ENCODE measurements at places on chromosomes 6 and 20.
A peak's percentile ranks its signal among the peaks of the same experiment; 100 is the strongest.

DNA sequence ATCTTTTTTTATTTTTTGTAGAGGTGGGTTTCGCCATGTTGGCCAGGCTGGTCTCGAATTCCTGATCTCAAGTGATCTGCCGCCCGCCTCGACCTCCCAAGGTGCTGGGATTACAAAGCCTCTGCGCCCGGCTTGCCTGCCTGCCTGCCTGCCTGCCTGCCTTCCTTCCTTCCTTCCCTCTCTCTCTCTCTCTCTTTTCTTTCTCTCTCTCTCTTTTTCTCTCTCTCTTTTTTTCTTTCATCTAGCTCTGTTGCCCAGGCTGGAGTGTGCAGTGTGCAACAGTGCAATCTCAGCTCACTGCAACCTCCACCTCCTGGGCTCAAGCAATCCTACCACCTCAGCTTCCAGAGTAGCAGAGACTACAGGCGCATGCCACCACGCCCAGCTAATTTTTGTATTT, 4.6 kb upstream of the ILRUN start:
- no peak for DNase-seq

DNA sequence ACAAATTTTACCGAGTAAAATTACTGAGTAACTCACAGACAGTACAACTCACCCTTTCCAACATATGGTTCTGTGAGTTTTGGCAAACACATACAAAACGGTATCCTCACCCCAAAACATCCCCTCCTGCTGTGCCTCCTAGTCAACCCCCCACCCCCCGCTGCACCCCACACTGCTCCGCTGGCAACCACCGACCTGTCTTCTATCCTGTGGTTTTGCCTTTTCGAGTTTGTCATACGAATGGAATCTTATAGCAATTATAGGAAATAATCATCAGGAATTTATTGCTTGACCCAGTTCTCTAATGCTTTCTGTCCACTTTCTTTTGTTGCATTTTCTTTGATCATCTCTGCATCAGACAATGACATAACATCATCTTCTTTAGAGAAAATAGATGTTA, 312.3 kb downstream of the KIF16B start:
- peak; percentile 24 for DNase-seq

- DNase-seq = no peak
These were observed 90.5 kb downstream of the UNC5CL start for GRCh38 chr6:40948570-40948969.

DNA sequence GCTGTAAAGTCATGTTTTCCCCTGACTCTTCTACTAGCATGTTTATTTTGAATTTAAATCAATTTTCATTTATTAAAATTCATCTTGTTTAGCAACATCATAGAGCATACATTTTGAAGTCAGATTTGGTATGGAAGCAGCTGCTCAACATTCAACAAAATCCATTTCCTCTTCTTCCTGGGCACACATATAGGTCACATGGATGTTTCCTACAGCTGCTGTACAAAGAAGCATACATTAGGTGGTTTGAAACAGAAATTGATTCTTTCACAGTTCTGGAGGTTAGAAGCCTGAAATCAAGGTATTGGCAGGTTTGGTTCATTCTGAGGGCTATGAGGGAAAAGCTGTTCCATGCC, 495.2 kb downstream of the RFPL4B start:
- no peak for DNase-seq

- no peak for DNase-seq
These were observed 55.3 kb upstream of the LY86 start for GRCh38 chr6:6533176-6533575.

- peak; percentile 77 for DNase-seq
These were observed 23.6 kb downstream of the PKHD1 start for GRCh38 chr6:52063584-52064344.

- no peak for DNase-seq
These were observed 12.2 kb downstream of the BPIFA2 start for GRCh38 chr20:33180169-33180568.

DNA sequence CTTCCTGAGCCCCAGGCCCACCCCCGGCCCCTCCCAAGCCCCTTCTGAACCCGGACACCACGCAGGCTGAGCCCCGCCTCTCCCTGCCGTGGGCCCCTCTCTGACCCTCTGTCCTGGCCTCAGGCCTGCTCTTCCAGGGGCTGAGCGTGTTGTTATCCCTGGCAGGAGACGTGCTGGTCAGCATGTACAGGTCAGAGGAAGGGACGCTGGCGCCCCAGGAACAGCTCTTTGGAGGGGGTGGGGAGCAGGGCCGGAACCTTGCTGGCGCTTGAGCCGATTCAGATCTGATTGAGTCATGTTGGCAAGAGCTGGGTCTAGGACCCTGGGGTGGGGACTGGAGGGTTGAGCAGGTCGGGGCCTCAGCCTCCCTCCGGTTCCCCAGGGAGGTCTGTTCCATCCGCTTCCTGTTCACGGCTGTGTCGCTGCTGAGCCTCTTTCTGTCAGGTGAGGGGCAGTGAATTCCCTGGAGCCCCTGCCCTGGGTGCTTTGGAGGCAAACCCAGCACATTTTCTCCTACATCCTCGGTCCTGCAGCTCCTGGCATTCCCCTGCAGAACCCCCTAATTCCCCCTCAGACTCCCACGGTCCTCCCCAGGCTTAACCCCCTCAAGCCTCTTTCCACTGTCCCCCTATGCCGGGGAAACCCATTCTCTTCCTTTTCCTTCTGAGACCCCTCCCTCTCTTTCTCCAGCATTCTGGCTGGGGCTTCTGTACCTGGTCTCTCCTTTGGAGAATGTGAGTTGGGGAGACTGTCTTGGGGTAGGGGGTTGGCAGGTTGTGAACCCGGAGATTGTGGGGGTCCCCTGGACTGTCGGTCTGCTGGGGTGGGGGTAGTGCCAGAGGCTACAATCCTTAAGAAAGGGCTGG, 2.0 kb downstream of the SPAG4 start:
- DNase-seq = peak; percentile 80
